ENCODE measurements at places on chromosomes 5 and 9.

- DNase-seq = no peak
These were observed 43.3 kb downstream of the CREBRF start for GRCh38 chr5:173099461-173099860.

GRCh38 chr9:112334432-112334841, 1.0 kb upstream of the PTBP3 start:
- DNase-seq = peak; percentile 63

DNA sequence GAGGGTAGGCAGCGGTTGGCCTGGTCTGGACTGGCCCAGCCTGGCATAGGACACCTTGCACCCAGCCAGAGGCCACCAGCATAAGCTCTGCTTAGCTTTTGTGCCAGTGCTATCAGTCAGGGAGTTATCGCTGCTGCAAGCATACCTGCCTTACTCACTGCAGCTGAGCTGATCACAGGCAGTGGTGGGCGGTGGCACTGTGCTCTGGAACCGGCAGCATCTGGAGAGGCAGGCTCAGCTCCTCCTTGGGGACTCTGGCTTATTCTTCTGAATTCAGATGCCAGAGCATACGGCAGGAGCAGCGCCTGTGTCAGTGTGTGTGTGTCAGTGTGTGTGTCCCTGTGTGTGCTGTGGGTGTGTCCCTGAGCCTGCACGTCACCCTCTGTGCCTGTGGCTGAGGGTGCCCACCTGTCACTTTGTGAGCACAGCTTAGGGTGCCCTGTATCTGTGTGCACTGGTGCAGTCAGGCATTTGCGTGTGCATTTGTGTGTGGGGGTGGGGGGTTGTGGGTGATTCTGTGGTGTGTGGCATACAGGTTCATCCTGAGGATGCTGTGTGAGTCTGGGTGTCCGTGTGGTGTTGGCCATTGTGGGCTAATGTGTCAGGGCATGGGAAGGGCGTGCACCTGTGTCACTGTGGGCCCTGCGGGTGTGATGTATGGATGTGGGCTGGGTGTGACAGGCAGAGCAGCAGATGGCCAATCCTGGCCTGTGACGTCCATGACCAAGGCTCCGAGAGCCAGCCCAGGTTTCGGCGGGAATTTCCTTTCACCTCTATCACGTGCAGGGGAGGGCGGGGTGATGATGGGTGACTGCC, 23.5 kb downstream of the LMX1B start:
- DNase-seq = peak; percentile 58

GRCh38 chr9:125561509-125562148, 145.4 kb downstream of the MAPKAP1 start:
- no peak for DNase-seq

DNA sequence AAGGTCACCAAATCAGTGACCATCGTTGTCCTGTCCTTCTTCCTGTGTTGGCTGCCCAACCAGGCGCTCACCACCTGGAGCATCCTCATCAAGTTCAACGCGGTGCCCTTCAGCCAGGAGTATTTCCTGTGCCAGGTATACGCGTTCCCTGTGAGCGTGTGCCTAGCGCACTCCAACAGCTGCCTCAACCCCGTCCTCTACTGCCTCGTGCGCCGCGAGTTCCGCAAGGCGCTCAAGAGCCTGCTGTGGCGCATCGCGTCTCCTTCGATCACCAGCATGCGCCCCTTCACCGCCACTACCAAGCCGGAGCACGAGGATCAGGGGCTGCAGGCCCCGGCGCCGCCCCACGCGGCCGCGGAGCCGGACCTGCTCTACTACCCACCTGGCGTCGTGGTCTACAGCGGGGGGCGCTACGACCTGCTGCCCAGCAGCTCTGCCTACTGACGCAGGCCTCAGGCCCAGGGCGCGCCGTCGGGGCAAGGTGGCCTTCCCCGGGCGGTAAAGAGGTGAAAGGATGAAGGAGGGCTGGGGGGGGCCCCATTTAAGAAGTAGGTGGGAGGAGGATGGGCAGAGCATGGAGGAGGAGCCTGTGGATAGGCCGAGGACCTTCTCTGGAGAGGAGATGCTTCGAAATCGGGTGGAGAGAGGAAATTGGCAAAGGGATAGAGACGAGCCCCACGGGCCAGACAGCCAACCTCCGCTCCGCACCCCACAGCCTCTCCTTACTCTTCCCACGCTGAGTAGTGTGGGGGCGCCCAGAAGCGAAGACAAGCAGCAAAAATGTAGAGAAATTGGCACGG, 1.7 kb downstream of the RXFP3 start:
- no peak for DNase-seq

- DNase-seq = peak; percentile 58
These were observed 2.8 kb upstream of the FAM193B start for GRCh38 chr5:177557041-177557647.

- DNase-seq = no peak
These were observed 28.8 kb upstream of the C5orf24 start for GRCh38 chr5:134817006-134817405.

GRCh38 chr9:101912698-101913097, 174.3 kb upstream of the GRIN3A start:
- DNase-seq = no peak

- DNase-seq = no peak
These were observed 39.7 kb downstream of the SLC1A3 start for GRCh38 chr5:36646100-36646499.

Data from activated CD4-positive, alpha-beta memory T cell treated with anti-CD3 and anti-CD28 coated beads, Interleukin-2, amount 10 ng/mL, durations not matched to agents 7 days and 5 days (primary cell).